ENCODE measurements at places on chromosomes 5 and 9.

GRCh38 chr5:178793151-178793550 is 62.7 kb upstream of the ZNF354A start:
- no peak for DNase-seq

DNA sequence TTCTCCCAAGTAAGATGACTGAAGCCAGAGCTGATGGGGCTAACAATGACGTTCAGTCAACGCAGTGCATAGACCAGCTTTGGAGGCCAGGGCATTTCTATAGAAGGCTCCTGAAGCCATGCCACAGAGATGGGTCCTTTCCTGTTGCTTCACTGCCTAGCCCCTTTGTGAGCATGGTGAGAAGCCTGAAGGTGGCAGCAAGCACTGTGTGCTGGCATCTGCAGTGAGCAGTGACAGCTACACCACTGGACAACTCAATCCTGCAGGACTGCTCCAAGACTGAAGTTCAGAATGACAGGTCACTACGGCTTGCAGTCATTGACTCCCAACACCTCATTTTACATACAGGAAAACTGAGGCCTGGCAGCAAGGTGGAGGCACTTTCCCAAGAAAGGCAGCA is 229.0 kb downstream of the TSSK1B start:
- DNase-seq = no peak

DNA sequence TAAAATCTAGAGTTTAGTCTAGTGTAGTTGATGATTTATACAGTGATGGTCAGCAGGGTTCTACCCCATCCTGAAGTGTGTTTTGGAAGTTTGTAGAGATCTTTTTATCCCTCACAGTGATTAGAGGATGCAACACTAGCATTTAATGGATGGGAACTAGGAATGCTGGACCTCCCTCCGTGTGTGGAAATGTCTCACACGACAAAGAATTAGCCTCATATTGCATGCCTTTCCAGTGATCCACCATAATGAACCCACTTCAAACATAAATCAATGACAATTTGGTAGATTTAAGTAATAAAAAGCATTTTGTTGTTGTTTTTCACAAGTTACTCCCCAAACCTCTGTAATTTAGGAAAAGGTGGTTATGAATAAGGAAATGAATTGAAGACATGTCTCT is 82.5 kb upstream of the LMNB1 start:
- no peak for DNase-seq

DNA sequence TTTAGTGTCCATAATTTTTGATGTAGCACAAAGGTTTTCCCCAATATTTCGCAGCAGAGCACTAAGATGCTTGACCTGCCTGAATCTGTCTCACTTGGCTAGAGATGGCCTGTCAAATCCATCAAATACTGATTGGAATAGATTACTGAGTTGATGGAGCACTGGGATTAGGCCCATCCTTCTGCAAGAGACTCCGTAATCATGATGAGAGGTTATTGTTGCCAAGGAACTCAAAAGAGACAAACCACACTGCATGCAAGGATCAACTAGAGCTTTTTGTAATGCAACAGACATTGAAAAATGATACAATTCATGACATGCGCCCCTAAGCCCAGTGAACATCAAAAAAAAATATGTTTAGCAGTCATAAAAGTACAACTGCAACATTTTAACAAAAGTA is 585.3 kb upstream of the GRAMD2B start:
- DNase-seq = no peak

- DNase-seq = no peak
Measured at GRCh38 chr5:16005225-16005624, 174.4 kb downstream of the MARCHF11 start.

GRCh38 chr9:135347461-135347860 is 132.1 kb upstream of the PPP1R26 start:
- DNase-seq = no peak

- DNase-seq = no peak
Measured at GRCh38 chr5:308672-309271, 12.7 kb upstream of the AHRR start.

DNA sequence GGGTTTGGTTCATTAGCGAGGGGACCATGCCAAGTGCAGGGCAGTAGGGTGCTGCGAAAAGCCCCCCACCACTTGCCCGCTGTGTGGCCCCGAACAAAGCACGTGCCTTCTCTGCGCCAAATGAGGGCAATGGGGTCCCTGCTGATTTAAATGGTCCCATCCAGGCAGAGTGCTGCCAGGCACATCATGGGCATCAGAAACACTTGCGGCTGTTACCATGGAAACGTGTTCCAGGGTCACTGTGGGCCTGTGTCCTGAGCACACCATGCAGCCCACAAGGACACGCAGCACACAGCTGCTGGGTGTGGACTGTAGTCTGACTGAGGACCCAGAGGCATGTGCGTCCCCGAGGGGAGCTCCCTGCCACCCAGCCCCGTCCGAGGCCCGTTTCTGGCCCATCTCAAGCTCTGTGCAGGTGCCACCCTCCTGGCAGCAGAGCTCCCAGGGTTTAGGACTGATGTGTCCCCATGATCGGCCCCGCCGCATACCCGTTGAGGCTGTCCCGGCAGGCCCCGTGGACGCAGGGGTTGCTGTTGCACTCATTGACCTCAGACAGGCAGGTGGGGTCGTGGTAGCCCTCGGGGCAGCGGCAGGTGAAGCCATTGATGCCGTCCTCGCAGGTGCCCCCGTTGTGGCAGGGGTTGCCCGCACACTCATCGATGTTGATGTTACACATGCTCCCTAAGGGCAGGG is 31.3 kb upstream of the SEC16A start:
- DNase-seq = no peak

GRCh38 chr9:122393284-122393983 is 22.6 kb downstream of the PTGS1 start:
- no peak for DNase-seq

DNA sequence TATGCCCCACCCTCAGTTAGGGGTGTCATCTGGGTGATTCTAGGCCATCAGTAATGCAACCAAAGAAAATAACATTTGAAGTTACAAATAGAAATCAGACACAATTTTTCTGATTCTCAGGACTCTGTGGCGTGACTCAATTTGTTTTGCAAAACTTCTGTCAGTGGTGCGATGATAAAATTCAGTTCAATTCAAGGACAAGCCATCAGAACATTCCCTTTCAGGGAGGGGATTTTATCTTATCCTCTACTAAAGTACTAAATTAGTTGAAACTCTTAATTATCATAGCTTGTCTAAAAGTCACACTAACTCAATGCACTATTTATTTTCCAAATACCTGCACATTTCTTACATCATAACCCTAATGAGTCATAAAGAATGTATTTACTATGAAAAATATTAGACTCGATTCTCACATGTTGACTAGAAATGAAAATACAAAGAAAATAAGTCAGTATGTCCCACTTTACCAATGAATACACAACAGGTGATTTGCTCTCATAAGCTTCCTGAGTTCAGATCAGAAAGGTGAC is 28.2 kb downstream of the HTR4 start:
- DNase-seq = no peak

DNA sequence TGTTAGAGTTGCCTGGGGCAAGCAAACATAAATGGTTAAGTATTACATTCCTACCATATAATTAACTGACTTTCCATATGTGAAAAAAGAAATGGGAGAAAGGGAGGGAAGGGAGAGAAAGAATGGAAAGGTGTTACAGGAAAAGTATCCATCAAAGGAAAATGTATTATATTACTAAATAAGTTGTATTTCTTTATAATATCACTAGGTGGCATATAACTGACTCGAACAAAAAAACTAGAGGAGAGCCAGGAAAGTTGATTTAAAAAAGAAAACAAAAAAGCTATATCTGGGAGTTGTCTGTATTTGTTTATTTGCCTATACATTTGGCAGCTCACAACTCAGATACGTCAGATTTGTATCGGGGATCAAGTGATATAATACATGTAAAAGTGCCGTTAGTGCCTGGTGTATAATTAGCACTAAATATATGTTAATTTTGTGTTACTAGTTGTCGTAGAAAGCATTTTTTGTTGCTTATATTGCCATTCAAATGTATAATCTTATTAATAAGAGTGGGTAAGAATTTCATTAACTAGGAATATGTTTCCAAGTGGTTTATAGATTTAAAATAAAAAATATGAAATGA is 59.6 kb upstream of the ADAMTS19 start:
- no peak for DNase-seq

GRCh38 chr5:923281-923873 is 30.7 kb downstream of the TRIP13 start:
- DNase-seq = peak; percentile 55

DNA sequence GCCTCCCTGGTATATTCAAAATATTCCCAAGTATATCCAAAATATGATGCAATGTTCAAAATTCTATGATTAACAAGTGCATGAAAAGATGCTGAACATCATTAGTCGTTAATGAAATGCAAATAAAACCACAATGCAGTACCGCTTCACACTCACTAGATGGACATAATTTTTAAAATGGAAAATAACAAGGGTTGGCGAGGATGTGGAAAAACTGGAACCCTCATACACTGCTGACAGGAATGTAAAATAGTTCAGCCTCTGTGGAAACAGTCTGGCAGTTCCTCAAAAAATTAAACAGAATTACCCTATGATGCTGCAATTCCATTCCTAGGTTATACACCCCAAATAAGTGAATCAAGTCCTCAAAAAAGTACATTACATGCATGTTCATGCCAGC is 36.1 kb upstream of the MYOT start:
- no peak for DNase-seq

DNA sequence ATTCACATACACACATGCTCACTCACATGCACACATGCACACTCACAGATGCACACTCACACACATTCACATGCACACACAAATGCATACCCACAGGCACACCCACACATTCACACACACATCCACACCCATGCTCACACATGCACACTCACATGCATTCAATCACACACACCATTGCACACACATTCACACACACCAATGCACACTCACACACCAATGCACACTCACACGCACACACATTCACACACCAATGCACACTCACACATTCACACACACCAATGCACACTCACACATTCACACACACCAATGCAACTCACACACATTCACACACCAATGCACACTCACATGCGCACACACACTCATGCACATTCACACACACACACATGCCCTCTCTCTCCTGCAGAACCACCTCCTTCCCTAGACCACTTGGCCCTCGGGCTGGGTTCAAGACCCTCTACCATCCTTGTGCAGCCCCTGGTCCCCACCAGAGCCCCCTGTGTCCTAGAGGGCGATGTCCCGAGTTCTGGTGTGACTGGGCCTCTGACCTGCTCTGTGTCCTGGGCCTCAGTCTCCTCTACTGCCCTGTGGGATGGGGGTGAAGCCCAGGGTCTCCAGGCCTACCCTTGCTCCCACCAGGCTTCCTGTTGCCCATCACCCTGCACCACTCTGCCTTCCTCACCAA is 139.0 kb downstream of the OLFM1 start:
- no peak for DNase-seq

DNA sequence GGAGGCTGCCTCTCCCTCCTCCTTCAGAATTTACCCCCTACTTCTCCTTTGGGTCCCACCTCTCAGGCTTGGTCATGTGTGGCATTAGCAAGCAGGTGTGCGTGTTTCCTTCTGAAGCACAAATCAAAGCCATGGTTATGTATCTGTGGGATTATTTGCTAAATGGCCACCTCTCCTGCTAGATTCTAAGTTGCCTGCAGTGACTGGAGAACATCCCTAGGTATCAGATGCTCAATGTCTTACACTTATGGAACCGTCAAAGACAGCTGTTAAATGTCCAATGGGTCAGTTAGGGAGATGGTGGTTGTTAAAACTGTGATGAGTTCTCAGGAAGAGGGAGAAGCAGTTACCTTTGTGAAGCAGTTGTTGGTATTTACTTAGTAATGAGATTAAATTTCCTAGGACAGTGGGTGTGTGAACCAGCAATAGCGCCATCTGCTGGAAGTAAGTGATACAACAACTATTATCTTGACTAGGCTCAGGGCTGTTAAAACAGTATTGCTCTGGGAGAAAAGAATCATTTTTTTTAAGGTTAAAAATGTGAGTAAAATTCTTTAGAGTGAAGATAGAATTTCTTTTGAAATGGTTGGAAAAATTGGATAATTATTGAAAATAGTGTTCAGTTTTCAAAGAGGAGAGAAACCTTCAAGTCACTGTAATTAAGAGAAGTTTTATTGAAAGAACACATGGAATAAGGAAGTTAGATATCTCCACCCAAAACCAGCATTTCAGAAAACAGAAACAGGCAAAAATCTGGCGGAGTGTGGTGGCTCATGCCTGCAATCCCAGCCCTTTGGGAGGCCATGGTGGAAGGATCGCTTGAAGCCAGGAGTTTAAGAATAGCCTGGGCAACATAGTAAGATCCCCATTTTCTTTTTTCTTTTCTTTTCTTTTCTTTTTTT is 71.3 kb downstream of the TMC1 start:
- no peak for DNase-seq

DNA sequence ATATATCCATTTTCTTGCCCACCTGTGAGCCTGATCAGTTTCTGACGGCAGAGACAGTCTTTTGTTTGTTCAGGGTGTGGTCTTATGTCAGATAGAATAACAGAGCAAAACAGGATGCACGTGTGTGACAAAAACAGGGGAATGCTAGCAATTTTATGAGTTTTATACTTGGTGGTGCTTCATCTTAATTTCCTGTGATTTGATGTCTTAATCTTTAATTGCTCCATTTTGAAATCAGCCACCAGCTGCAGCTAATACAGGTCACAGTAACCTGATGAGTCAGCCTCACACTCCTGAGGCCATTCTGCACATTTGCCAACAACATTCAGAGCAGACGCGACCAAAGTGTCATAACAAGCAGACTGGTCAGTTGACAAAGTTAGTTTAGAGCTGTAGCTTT is 42.3 kb upstream of the JMY start:
- no peak for DNase-seq

GRCh38 chr5:88666761-88667495 is 216.1 kb downstream of the MEF2C start:
- no peak for DNase-seq

DNA sequence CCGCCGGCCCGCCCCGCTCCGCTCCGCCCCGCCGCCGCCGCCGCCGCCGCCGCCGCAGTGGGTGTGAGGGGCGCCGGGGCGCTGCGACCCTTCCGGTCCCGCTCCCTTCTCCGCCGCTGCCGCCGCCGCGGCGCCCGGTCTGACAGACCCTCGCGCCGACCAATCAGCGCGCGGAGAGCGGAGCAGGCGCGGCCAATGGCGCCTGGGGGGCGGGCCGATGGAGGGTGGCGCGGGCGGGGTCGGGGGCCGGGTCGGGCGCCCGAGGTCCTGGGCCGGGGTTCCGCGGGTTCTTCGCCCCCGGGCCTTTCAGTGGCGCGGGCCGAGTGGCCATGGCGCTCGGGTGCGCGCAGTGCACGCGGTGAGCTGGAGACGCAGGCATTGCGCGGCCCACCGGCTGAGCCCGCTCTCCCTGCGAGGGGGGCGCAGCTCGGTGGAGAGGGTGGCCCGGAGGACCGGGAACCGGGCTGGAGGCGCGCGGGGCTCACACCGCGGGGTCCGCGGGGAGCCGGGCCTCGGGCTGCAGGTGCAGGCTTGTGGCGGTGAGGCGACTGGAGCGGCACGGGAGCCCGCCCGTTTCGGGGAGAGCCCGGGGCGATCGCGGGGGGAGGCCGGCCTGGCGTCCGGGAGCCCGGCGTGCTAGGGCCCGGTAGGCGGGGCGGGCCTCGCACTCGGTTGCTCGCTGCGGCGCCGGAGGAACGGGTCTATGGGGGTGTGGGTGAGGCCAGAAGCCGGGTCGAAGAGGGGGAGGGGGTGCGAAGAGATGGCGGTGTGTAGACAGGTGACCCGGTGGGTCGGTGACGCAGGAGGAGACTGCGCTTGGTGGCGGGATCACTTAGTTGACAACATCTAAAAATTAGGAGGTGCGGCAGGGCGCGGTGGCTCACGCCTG is at the start of gene MAPK9:
TSS of gene MAPK9 (minus strand) at position 141 of the 889 bp plus-strand sequence. CDS start 11,522 bp downstream, outside the sequence.
- DNase-seq = peak; percentile 77
